NCI-H1930 (cell line): ENCODE measurements at places on chromosomes 4 and X.

GRCh38 chr4:157550028-157550427, 329.5 kb downstream of the GRIA2 start:
- DNase-seq: no peak

DNA sequence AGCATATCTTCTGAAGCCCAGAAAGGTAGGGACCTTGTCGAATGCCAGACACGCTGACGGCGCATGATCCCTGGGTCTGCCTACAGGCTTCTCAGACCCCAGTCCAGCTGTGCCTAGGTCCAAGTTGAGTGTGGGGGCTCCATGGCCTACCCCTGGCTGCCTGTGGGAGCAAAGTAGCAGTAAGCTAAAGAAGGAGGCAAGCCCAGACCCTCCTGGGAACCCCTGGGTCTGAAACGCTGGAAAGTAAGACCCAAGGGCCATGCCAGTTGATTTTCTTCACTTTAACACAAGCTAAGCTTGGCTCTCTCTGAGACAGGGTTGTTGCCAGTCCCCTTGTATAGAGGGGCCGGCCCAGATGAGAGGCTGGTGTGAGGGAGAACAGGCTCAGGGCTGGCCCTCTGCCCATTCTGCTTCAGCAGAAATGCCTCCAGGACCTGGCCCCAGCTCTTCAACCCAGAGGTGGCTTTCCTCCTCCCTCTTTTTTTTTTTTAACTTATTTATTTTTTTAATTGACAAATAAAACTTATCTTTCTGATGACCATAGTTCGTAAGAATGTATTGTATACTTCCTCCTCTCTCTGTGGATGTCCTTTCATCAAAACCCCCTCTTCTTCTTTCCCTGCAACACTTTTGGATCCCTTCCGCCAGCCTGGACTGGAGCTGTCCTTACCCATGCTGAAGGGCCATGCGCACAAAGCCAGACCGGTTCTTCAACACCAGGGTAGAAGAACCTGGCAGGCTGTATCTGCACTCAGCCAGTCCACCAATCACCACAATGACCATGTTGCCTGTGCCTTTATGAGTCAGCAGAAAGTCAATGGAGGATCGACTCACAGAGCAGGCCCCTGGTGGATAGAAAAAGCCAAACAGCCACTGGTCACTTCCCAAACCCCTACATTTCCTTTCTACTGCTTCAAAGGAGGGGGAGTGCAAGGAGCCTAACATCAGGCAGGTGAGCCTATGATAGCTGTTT, 7.1 kb downstream of the AWAT2 start:
- DNase-seq: no peak

DNA sequence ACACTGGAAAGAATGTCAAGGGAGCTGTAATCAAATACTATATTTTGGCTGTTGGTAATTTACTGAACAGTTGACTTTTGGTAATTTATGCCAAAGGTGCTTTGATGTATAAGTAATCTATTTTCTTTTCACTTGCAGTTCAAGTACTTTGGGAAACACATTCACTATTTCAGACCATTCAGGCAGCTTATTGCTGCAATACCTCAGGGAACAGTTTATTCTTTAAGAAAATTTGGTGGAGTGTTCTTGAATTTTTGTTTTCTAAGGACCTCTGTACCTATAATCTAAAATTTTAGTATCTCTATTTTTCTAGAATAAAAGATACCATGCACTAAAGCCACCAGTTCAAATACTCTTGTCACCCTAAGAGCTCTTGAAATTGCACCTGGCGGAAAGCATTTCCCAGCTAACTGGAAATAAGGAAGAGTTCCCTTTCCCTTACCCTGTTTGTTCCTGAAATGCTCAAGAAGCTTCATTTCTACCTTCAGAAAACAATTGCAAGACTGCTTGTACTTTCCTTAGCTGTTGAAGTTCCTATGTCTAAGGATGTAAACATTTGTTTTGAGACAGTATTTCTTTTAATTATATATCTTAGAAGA, 633.5 kb upstream of the FAT1 start:
- DNase-seq: no peak

DNA sequence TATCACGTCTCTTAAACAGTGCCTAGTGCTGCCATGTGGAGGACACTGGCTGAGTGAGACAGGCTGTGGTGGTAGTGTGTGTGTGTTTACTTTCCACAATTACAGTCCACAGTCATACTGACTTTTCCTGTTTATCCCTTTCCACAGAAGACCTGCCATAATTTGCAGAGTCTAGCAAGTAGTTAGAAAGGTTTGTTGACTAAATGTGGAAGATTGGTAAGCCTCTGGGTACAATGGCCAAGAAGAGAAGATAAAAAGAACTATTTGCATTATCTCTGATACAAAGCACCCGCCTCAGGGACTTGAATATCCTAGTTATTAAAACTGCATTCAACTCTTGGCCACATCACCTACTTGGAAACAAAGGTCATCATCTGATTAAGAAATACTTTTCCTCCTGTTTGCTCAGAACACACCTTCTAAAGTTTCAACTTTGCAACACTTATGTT, 89.1 kb downstream of the FAM13A start:
- peak; percentile 45 for DNase-seq

- DNase-seq: no peak
Measured at GRCh38 chr4:133145241-133145640, 3.9 kb upstream of the PCDH10 start.

- no peak for DNase-seq
Measured at GRCh38 chr4:43709443-43709842, 739.2 kb downstream of the KCTD8 start.

DNA sequence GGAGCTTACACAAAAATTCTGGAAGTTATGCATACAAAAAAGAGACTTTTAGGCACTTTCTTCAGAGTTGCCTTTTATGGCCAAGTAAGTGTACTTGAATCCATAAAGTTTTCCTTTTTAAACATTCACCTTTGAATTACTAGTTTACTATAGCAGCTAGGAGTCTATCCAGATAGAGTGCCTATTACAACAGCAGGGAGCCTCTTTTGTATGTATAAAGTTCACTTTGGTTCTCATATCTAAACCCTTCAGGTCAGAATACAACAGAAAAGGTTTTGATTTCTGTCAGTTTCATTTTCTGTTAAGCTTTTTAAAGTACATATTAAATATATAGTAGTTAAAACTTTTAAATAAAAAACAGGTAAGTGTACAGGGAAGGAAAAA, 51.4 kb upstream of the IL13RA1 start:
- no peak for DNase-seq

DNA sequence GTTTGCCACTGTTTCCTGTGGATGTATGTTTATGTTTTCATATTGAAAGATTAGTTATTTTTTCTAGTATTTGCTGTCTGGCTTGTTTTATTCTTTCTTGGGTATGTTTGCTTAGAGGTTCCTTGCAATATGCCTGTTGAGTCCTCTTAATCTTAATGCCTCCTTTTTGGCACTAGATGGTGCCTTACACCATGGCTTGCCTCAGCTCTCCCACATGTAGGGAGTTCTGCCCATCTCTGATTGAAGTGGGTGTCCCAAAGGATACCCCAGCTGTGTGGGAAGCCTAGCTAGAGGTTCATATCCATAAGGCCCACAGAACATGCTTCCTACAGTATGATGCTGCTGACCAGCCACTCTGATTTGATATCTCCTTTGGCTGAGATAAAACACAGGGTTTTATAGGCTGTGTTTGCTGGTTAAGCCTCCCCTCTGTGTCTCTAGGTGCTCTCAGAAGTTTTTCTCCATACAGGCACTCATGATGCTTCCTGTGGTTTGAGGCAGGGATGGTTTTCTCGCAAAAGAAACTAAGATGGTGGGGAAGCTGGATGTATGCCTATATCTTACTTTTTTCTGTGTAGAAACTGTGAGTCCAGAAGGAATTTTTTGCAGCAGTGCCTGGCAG, 162.4 kb downstream of the ASB9 start:
- no peak for DNase-seq

DNA sequence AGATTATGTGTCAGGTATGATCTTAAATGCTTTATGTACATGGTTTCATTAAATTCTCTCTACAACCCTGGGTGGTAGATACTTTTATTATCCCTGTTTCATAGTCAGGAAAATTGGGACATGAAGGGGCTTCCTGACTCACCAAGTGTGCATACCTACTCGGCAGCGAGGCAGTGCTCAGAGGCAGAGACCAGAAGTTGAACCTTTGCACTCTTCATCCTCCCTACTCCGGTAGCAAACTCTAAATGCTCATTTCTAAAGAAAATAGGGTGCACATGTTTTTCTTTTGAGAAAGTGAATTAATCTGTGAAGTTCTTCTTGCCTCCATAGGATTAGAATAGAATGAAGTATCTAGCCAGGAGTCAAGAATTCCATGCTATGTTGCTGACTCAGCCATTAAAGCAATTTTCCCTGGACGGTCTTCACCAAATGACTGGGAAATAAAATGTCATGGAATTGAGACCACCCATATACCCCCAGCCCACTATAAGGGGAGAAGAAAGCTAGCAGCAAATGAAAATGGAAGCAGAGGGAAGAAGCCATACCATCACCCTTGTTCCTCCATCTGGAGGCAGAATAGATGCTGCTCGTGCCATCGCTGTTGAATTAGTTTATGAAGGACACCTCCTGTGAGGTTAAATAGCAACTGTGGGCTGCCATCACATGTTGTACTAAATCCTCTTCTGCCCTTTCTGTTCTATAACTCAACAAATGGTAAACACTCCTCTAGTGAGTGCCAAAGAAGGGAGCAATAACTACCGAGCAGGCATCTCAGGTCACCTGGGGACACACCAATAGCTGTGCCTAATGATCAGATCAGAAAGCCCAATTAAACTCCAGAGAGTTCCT, 355.4 kb downstream of the CAMK2D start:
- DNase-seq: no peak

- no peak for DNase-seq
Measured at GRCh38 chr4:26126994-26127393, 193.8 kb upstream of the RBPJ start.

DNA sequence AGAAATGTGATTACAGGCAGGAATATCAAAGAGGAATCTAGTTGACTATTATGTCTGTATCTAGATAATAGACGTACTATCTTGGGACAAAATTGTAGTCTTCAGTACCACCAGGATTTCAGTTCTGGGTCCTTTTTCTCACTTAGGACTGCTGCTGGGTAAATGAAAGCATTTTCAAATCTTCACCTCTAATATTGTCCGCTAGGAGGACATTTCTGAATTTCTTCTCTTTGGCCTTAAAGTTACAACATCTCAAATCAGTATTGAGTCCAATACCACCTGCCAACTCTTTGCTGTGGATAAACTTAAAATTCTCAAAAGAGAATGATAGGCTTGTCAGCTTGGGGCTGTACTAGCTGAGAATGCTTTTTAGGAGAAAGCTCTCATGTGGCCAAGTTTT, 6.0 kb downstream of the FGF16 start:
- no peak for DNase-seq

- DNase-seq: no peak
Measured at GRCh38 chr4:163672751-163673150, 178.3 kb downstream of the TMA16 start.

- no peak for DNase-seq
Measured at GRCh38 chr4:112759313-112759712, 122.4 kb downstream of the LARP7 start.

- peak; percentile 1 for DNase-seq
Measured at GRCh38 chrX:112235547-112235946, 153.0 kb upstream of the TRPC5 start.

- DNase-seq: no peak
Measured at GRCh38 chrX:45824471-45824870, 623.8 kb upstream of the DIPK2B start.

DNA sequence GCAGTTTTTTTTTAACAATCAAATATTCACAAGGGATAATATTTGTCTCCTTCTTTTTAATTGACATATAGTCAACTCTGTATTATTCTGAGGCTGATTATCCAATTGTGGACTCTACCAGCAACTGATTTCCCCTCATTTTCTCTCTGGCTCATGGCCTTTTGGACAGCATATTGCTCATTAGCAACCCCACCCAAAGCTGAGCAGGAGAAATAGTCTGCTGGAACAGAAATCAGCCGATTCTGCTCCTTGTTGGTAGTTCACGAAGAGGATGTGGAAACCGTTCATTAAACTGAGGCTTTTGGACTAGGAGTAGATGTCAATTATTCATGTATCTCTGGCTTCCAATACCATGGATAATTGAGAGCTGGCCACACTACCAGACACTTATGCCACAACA, 428.4 kb upstream of the INTU start:
- no peak for DNase-seq

GRCh38 chr4:170011921-170012628, 14.1 kb downstream of the MFAP3L start:
- DNase-seq: no peak

DNA sequence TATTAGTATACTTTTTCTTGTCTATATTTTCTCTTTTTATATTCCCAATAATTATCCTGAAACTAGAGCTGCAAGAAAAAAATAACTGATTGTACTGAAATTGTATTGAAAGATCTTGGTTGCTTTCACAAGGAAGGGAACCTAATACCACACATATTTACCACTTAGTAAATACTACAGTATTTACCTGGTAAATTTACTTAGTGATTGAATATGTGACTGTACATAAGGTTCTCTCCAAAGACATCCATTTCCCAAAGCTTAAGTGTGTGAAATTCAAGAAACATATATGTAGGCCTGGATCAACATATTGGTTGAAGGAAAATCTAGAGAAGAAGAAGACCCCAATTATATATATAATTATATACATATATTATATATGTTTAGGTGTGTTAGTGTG, 1272.7 kb downstream of the C4orf33 start:
- no peak for DNase-seq

- DNase-seq: no peak
Measured at GRCh38 chr4:517806-518070, 18.7 kb downstream of the PIGG start.

- no peak for DNase-seq
Measured at GRCh38 chr4:184253072-184253420, 35.4 kb upstream of the ENPP6 start.

- DNase-seq: no peak
Measured at GRCh38 chr4:125368146-125368545, 53.4 kb downstream of the FAT4 start.

- DNase-seq: no peak
Measured at GRCh38 chr4:47746122-47746521, 91.7 kb downstream of the CORIN start.

DNA sequence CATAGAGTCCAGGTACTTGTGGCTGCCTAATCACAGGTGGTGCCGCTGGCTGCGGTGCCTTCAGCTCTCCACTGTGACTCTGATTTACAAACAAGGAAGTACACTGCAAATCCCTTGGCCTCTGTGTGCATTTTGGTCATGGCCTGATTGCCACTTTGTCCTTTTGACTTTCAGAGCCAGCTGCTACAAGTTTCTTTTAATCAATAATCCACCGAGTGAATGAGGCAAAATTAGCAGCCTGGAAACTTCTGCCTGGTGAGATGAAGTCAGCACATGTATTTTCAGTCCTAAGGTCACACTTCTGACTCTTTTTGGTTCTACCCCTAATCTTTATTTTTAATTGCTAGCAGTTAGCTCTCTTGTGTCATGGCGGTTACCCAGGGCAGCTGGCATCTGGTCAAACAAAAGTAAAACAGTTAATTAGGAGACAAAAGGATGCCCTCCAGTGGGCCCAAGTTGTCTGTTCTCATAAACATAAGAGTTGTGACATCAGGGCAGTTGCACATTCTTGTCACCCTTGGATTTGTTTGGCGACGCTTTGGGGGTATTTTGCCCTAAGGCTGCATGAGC, 62.3 kb upstream of the LNX1 start:
- DNase-seq: peak; percentile 95

- DNase-seq: no peak
Measured at GRCh38 chr4:7347981-7348380, 86.7 kb downstream of the PSAPL1 start.

GRCh38 chr4:76023389-76023788, at the start of gene CXCL10:
TSS of gene CXCL10 (minus strand) at chr4:76023497. CDS start at chr4:76023431, 66 bp downstream.
- no peak for DNase-seq

- DNase-seq: no peak
Measured at GRCh38 chr4:189840356-189840755, 100.3 kb upstream of the FRG1 start.

GRCh38 chr4:76449362-76449767, 14.3 kb downstream of the SHROOM3 start:
- no peak for DNase-seq
